ENCODE measurements at places on chromosomes 1 and 21.

DNA sequence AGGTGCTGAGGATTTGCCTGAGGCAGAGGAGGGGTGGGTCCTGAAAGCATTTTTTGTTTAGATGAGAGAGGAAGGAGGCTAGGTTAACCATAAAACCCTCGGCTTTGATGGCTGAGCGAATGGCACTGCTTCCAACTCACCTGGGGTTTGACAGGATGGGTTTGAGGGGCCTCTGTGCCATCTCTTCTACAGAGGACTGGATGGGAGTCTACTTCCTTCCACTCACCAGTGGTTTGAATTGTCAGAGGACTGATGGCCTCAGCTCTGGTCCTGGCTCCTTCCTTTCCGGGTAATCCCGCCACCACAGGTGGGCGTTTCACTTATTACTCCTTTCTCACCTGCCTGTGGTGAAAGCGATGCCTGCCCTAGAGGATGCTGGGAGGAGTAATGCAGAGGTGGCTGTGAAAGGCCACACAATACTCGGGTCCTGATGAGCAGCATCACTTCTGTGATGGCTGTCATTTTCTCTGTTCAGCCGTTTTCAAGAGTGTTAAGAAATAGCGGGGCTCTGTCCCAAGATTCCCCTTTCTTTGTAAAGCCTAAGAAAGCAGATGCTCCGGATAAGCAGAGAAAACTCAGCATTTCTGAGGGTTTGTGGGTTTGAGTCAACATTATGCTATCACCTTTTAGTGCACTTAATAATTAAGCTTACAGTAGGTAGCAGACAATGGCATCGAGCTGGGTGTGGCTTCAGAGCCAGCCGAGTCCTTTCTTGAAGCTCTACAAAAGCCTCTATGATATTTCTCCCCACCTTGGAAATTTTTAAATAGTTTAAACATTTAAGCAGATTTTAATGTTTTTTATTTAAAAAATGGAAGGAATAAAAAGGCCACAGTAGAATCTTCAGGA, 220.7 kb downstream of the HLX start:
- no peak for ATAC-seq

- no peak for ATAC-seq
These were observed 90.7 kb downstream of the GPR88 start for GRCh38 chr1:100628631-100629081.

DNA sequence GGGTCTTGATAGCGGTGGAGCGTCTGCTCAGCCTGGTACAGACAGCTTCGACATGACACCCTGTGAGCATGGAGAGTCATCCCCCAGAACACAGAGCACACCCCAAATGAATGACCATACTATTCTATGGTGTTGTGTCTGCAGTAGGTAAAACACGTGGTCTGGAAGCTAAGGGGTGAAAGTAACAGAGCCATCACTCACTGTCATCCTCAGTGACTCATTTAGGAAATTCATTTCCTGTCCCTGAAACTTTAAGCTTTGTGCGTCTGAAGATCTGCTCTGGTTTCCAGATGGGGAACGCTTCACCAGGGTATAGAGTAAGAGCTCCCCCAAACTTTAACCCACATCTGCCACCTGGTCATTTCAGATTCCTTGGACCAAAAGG, 94.8 kb upstream of the DISP3 start:
- no peak for ATAC-seq

DNA sequence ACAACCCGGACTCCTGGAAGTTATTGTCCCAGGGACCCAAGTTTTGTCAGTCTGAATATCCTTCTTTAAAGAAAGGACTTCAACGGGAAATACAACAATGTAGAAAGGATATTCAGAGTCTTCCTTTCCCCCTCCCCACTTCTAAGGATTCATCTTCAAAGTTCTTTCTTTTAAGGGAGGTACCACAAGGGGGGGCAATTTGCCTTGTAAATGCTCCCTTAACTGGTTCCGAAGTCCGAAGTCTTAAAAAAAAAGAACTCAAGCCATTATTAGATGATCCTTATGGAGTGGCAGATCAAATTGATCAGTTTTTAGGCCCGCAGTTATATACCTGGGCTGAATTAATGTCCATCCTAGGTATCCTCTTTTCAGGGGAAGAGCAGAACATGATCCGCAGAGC, 47.0 kb downstream of the SERINC2 start:
- ATAC-seq, result no peak

DNA sequence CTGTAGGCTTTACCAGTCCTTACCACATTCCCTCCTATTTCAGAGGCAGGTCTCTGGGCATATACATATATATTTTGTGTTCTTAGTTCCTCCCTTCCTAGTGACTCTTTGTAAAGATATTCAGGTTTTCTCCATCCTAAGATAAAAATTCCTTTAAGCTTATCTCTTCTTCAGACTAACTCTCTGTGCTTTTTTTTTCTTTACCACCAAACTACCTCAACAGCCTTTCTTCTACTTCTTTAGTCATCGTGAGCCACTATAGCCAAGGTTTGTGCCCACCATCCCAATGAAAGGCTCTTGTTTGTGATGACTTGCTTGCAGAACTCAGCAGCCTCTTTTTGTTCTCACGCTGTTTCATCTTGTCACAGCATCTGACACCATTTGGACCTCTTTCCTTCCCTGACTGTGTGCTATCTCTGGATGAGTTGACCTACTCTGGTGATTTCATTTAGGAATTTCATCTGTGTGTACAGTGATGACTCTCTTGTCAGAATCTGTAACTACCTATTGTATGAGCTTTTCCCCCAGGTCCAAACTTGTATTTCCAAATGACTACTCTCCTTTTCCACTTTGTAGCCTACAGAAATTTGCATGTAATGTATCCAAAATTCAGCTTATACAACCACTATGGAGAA, 59.0 kb upstream of the MACF1 start:
- ATAC-seq, result no peak

DNA sequence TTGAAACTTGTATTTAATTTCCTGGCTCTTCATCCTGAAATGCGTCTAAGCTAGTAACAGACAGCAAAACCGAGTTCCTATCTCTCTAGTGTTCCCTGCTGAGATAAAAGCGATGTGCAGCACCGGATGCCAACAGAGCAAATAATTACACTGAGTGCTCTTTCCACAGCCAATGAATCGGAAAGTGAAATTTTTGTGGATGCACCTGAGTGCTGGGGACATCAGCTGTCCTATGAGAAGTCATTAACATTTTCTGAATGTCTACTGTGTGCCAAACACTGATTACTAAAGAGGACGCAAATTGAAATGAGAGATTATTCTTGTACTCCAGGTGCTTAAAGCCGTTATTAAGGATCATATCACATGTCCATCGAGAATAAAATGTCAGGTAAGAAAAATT, 278.0 kb downstream of the RGS7 start:
- no peak for ATAC-seq

DNA sequence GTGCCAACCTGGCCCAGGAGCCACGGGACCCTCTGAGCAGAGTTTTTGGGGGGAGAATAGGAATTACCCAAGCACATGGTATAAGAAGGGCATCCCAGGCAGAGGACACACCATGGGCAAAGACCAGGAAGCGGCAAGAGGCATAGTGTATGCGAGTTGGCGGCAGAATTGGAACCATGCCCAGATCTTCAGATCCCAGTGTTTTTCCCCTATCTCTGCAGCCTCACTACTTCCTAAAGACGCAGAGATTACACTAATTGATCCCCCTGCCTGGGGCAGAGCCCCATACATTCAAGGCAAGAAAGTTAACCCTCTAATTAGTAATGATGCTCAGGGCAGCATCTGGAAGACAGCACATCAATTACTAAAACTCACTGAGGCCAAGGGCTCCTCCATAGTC, 48.2 kb downstream of the SYT2 start:
- no peak for ATAC-seq

- no peak for ATAC-seq
These were observed 35.8 kb downstream of the S100B start for GRCh38 chr21:46569081-46569480.

DNA sequence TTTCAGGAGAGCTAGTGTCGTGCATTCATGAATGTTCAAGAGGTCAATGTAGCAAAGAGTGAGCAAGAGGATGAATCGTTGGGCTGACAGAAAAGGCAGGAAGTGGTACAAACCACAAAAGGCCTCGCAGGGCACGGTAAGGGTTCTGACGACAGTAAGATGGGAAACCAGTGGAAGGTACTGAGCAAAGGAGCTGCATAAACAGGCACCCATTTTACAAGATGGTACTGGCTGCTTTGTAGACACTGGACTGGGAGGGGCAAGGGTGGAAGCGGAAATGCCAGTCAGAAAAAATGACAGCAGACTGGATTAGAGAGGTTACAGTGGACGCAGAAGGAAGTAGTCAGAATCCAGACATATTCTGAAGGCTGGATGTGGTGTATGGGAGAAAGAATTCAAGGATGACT, 123.5 kb downstream of the PTPN14 start:
- ATAC-seq, result peak; percentile 81

GRCh38 chr21:20024741-20025140, 973.5 kb upstream of the NCAM2 start:
- ATAC-seq, result no peak

DNA sequence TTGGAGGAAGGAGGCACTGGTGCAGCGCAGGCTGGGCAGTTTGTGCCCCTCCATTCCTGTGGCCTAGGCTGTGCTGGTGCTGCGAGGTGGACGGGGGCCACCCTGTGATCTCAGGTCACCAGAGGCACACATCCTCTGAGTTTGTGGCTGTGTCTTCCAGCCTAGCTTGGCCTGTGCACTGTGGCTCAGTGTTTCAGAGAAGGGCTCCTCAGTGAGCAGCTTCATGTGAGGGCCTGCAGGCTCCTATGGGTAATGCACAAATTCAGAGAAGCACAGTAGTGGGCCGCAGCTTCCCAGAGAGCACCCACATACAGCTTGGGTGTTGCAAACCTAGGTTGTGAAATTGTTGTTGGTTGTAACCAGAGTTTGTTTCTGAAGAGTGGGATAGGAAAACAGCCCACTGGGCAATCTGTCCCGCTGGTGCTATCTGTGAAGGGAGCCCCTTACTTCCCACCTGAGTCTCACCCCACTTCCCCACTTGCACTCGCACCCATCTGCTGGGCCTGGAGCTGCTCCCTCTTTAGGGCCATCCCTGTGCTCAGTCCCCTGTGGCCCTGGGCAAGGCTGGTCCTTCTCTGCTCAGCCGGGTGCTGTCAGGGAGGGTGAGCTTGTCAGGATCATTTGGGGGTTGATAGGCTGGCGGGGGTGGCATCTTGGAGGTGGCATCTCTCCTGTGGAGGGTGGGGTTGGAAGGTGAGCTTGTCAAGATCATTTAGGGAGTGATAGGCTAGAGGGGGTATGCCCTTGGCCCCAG, 30.2 kb downstream of the SNAP47 start:
- no peak for ATAC-seq

GRCh38 chr1:156196445-156196844, 2.5 kb downstream of the SLC25A44 start:
- no peak for ATAC-seq

Data from stimulated activated memory B cell treated with anti-CD40 and anti-IgM and Interleukin-4, amounts not matched to agents 10 μg/mL and 1 μg/mL and 100 μg/mL, for 72 hours (primary cell).